Esophagus muscularis mucosa (tissue), 4 donors: ENCODE measurements at places on chromosomes 11 and 22. TPM values are rescaled to one million over a fixed set of nuclear protein-coding genes. Genes with fewer than 3 reads are reported as not detected.

DNA sequence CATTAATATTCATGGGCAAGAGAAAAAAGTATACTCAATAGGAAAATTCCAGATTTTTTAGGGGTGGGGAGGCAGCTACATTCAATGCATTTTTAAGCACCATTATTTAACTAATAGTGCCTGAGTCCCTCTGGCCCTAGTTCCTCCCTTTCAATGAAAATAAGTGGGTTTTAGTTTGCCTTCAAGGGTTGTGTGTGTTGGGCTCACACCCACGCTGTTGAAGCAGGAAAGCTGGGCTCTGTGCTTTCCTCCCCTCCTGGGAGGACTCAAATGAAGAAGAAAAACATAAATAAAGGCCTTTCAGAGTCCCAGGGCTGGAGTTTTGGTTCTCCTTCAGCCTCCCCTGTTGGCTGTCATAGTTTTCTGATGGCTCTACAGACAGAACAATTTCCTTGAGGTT, 366.2 kb downstream of the MIAT start:
- no peak for DNase-seq

DNA sequence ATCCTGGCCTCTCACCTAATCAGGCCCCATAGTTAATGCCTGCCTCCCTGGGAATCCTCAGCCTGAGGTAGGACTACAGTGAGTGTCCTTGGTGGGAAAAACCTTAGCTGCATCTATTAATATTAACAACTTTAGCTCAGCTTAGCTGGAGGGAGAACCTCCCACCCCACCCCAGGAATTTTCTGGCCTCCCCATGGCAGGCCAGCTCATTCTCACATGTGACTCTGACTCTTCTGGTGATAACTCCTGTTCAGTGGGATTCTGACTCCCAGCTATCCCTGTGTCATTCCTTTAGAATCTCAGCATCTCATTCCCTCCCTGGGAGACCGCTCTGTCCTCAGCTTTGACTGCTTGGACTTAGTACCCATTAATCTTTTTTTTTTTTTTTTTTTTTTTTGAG, 14.5 kb downstream of the ART5 start:
- DNase-seq = no peak

DNA sequence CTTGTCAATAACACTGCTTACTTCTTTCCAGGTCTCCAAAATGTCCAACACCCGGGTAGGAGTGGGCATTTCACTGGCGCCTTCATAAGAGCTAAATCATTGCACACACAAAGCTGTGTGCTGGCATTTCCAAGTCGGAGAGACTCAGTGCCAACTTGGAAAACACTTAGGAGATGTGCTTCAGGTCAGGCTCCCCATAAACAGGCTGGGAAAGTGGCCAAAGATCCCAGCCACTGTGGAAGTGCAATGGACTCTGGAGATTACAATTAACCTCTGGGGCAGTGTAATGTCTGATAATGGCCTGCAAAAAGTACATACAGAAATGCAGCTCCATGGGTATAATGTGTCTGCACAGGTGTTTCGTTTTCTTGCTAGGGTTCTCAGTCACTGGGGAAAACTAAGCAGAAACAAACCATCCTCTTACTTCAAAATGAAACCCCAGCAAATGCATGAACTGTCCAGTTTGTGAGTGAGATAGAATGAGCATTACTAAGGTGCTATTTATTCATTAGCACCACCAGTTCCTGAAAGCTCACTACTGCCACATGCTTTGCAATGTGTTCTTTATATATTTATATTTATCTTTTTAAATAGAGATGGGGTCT, 79.0 kb downstream of the ABTB2 start:
- no peak for DNase-seq

GRCh38 chr11:57476757-57477506, 16.6 kb downstream of the RTN4RL2 start:
- no peak for DNase-seq

- DNase-seq = no peak
Observed at GRCh38 chr22:36853407-36854099, 7.3 kb upstream of the NCF4 start.

DNA sequence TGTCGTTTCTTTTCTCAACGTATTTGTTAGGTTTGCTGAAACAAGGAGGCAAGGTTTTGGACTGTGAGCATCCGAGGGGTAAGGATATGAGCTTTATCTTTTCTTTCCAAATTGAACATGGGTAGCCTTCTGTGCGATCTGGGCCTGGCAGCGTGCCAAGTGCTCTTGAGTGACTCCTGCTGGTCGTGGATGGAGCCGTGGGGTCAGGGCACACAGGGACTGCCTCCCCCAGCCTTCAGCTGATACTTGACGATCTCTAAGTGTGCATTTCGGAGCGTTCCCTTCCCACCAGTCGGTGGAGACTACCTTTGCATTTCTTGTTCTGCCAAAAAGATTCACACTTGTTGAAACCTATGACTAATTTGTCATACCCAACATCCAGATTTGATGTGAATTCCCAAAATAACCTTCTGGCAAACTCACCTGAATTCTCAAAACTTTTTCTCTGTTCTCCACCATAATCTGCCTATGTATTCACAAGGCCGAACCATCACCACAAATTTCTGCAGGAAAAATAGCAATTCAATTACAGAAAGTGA, 40.1 kb upstream of the CLMP start:
- DNase-seq = no peak

- DNase-seq = no peak
Observed at GRCh38 chr22:44391481-44392445, 79.0 kb upstream of the SHISAL1 start.

CTR9 gene
- total RNA-seq = 19.0 TPM

MAJIN gene
- not detected for total RNA-seq

UCP3 gene
- total RNA-seq = 1.2 TPM

MRGPRX3 gene
- not detected for total RNA-seq

KRTAP5-1 gene
- not detected for total RNA-seq
